CD4-positive, alpha-beta T cell treated with Interleukin-21 for 1 hour (primary cell): ENCODE measurements at places on chromosomes 12 and 14.

GRCh38 chr12:90965204-90965603 lies 10.2 kb upstream of the CCER1 start:
- DNase-seq: no peak

- DNase-seq: no peak
Measured at GRCh38 chr12:110533607-110534006, 31.5 kb downstream of the RAD9B start.

DNA sequence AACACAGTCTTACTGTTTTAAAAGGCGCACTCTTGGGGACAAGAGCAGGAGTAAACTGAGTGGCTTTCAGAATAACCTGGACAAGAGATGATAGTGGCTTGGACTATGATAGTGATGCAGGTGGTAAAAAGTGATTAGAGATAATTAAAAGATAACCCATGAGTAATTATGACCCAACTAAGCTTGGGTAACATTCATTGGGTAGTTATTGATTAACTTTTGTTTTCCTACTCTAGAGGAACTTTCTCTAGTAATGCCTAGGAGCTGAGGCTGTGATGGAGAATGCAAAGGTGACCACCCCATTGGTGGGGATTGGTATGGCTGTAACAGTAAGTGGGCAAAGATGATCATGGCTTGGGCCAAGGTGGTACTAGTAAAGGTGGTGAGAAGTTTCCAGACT lies 22.3 kb upstream of the FRS2 start:
- DNase-seq: no peak

DNA sequence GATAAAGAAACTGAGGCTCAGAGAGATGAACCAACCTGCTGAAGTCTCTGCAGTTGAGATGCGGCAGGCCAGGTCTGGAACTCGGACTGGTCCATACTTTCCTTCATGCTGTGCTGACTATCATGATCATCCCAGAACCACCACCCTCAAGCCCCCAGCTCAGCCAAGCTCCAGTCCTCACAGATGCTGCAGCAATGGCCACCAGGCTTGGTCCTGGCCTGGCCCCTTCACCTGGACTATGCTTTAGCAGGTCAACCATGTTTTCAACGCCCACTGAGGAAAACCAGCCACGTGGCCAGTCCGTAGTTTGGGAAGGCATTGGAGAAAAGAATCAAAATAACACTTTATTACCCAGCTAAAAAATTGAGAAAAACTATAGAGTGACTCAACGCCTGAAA lies 1.4 kb downstream of the GPR68 start:
- DNase-seq: no peak

DNA sequence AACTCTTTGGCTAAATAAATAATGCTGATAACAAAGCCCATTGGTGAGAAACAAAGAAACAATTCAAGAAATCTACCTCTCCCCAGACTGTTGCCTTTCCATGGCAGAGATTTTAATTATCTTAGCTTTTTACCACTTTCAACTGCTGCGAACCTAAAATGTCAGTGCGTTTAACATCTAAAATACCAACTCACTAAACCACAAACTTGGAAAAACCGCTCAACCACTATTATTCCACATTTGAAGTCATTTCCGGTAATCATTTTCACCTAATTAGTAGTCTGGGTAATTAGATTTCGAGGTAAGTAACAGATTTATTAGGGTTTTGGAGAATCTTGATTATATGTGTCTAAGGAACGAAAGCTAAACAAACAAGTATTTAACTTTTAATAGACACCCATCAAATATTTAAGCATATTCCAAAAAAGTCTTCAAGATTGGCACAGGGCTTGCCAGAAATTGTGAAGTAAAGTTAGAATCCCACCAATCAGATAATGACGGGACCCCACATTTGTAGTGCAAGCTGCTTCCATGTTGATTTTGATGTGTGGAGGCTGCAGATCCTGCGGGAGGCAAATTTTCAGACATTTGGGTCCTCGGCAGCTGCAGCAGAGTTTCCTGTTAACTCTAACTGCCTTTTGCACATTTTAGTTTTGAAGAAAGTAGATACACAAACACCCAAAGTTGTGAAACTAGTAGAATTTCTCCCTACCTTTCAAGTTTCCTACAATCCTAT lies 4.1 kb downstream of the OTX2 start:
- no peak for DNase-seq

DNA sequence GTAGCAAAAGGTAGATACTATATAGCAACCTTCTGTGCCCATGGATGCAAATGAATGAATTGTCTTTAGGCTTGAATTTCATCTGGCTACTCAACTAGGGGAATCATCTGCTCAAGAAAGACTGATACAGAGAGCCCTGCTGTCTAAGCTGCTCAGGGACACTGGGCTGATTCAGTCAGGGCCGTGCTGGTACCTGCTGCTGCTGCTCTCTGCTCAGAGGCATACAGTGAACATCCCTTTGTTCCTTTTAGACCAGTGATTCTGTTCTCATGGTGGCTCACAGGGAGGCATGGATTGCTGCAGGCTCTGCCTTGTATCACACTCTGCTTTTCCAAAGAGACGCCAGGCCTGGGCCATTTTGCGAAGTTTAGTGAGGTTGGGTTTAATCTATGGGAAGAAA lies 14.1 kb downstream of the EIF2B2 start:
- no peak for DNase-seq

DNA sequence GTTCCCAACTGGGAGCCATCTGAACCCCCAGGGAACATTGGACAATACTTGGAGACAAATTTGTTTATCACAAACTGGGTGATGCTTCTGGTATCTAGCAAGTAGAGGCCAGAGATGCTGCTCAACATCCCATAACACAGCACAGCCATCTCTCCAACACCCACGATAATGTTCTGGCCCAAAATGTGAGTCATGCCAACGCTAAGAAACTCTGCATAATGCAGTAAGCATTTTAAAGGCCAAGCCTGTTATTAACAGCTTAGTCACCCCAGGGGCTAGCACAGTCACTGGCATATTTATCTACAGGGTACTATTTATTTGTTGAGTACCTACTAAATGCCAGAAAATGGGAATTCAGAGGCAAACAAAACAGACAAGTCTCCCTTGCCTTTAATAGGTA lies 873.1 kb upstream of the TMEM132C start:
- DNase-seq: no peak

GRCh38 chr12:120741476-120742421 lies 16.1 kb downstream of the ACADS start:
- DNase-seq: no peak

GRCh38 chr14:104588066-104588857 lies 8.7 kb downstream of the C14orf180 start:
- no peak for DNase-seq

DNA sequence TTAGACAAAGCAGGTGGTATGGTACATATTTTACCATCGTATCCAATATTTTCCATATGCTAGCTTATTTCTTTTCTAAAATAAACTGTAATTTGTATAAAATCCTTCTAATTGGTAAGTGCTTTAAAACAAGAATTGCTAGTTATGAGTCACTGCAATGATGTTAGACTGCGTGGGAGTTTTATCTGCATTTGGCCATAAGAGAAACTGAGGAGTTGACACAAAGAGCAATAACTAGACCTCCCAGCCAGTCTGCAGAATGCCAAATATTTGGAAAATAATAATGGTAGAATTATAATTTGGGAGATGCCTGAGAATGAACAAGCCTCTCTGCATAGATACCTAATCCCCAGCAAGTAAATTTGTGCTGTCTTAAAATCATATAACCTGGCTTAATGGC lies 61.7 kb upstream of the PTPRR start:
- no peak for DNase-seq

DNA sequence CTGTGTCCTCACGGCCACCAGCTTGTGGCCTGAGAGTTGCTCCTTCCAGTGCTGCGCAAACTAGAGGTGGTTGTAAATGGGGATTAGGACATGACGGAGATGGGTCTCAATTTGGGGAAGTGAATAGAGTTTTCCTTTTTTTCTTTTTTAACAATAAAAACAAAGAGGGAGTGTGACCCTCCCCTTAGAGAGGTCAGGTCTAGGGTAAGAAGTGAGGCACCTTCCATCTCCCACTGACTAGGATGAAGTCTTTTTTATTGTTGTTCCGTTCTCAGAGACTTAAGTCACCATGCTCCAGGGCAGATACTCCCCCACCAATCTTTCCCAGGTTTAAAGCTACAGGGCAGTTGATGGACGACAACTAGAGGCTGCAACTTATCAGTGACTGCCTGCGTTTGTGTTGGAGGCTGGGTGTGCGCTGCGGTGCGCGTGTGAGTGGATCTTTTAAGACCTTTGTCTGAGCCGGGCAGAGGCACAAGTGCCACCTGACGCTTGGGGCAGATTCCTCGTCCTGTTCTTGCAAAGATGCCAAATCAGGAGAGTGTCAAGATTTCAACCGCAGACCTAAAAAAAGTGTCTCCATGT lies 2.1 kb upstream of the GSC start:
- DNase-seq: no peak

GRCh38 chr12:49662998-49663843 lies 39.9 kb downstream of the PRPF40B start:
- DNase-seq: peak; percentile 87

DNA sequence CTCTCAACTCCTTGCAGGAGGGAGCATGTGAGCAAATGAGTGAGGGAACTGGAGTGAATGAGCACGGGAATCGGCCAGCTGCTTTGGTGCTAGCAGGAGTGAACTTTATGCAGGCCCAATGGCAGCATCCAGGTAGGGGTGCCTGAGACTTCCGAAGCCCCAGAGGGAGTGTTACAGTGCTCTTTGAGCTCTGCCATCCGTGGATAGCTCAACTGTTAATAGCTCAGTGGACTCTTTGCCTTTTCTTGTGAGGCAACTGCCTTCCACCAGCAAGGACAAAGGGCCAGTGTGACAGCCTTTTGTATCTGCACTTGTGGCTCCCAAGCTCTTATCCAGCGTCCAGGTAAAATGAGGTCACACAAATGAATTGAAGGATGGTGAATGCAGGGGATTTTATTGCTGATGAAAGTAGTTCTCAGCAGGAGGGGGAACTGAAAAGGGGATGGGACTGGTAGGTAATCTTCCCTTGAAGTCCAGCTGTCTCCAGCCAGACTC lies 12.9 kb downstream of the CREBL2 start:
- DNase-seq: no peak

DNA sequence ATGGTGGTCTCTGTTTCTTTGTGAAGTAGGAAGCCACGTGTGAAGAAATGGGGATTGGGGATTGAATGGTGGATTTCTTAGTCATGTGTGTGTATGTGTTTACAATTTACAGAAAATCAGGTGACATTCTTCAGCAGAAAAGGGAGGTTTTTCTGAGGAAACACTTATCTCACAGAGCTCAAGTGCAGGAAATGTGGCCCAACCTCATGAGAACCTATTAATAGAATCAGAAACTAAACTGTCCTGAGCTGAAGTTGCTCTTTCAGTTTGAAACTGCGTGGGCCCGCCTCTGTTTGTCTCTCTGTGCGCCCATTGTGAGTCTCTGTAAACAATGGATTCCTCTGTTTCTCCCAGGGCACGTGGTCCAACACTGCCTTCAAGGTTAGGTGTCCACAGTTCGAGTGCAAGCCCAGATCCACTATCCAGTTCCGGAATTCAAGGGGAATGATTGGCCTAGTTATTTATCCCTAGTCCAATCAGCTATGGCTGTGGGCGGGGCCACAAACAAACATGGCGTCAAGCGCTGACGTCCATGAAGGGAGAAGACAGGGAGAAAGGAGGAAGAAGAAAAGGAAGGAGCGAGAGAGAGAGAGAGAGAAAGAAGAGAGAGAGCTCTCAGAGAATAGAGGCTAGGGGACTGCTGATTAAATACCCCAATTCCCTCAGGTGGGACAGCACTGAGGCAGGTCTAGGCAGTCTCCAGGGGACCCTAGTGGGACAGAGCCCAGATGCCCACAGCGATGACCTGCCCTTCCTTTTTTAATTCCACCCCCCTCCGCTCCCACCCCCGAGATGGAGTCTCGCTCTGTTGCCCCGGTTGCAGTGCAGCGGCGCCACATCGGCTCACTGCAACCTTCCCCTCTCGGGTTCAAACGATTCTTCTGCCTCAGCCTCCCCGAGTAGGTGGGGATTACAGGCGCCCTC lies 31.4 kb upstream of the C12orf76 start:
- peak; percentile 91 for DNase-seq

DNA sequence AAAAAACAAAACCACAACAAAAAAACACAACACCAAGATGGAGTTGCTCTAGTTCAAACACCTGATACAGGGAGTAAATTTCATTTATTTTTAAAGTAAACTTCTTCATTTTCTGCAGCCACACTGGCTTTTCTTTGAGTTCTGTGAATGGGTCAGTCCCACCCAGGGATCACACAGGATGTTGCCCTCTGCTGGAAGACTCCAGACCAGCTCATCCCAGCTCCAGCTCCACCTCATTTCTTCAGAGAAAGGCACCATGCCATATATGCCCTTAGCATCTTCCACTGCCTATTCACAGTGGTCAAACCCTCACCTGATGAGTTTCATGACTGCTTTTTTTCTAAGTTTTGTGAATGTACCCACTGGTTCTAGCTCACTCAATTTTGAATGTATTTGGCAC lies 8.0 kb downstream of the GLIPR1 start:
- peak; percentile 37 for DNase-seq

- no peak for DNase-seq
Measured at GRCh38 chr12:109872-110271, 43.3 kb downstream of the IQSEC3 start.

GRCh38 chr14:80538633-80539375 lies 327.5 kb upstream of the DIO2 start:
- no peak for DNase-seq

GRCh38 chr12:132187646-132188450 lies 43.6 kb downstream of the NOC4L start:
- no peak for DNase-seq

DNA sequence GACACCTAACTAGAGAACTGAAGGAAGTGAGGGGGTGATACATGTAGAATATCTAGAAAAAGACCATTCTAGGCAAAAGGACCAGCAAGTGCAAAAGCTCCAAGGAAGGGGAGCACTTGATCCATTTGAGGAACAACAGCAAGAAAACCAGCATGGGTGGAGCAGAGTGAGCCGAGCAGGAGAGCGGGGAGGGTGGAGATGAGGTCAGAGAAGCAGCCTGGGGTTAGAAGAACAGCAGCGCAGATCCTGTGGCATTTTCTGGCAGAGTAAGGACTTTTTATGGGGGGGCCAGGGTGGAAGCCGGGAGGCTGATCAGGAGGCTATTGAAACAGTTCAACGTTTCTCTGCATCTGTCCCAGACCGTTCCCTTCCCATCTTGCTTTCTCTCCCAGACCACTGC lies 24.5 kb upstream of the TMCC3 start:
- no peak for DNase-seq

GRCh38 chr12:58301038-58301729 lies 359.8 kb downstream of the ATP23 start:
- DNase-seq: no peak

DNA sequence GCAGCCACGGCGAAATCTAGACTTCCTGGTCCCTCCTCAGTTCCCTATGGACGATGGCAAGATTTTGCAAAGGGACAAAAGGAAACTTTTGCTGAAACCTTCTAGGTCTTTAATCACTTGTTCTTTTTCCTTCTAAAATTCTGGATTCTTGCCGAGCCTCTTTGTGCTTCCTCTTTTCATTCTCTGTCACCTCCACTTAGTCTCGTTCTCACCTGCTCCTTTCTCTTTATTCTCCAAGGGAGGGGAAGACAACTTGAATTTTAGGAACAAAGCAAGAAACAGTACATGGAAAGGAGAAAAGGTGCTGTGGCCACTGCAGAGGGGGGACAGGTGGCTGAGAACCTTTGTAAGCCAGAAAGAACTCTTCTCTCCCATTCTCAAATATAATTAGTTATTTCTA lies 194.8 kb downstream of the CACNA1C start:
- no peak for DNase-seq

GRCh38 chr12:44088647-44089046 lies 252.8 kb downstream of the TMEM117 start:
- DNase-seq: no peak

- DNase-seq: no peak
Measured at GRCh38 chr12:99767809-99768208, 120.3 kb downstream of the GARIN6 start.
